ENCODE measurements at places on chromosomes 11 and 22.

- no peak for DNase-seq
Measured at GRCh38 chr22:45529971-45530575, 27.4 kb downstream of the FBLN1 start.

GRCh38 chr11:64384981-64385944 is 26.3 kb downstream of the RPS6KA4 start:
- DNase-seq, result no peak

DNA sequence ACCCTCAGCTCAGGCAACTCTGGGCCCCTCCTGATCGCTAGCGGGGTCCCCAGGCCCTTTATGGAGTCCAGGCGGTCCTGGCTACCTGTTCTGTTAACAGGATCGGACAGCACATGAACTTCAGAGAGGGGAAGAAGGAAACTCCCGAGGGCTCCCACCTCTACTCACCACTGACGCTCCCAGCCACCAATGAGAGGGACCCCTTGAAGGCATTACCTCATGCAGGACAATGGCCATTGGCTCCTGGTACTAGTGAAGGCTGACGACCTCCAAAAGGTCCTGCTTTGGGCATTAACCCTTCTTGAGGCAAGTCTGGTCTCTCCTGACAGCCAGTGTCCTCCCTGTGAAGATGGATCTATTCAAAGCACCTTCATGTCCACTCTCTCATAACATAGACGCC is 71.5 kb upstream of the LMO1 start:
- DNase-seq, result no peak

GRCh38 chr22:37188901-37189466 is 937 bp upstream of the C1QTNF6 start:
- no peak for DNase-seq

DNA sequence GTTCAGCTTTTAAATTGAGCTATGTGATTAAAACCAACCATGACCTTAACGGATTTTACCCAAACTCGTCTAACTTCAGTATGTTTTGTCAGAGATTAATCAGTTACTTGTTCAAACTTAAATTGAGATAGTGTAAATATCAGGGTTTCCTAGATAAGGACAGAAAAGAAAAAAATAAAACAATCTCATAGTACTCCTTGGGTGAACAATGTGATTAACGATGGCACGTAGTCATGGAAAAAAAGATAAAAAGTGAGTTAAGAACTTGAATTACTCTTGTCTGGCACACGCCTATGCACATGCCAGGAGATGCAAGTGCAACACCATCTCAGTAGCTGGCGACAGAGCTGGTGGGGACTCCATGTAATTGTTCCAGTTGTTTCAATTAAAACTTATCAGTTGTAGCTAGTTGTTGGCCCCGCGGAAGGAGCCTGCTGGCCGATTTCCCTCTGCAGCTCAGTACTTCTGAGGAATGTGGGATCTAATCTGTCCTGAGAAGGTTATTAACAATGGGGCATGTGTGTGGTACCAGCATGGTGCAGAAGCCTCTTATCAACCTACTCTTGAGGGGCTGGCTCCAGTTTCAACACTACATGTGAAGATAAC is 3.0 kb downstream of the RASSF10 start:
- DNase-seq, result peak; percentile 62

GRCh38 chr11:108895579-108896480 is 231.0 kb downstream of the DDX10 start:
- no peak for DNase-seq

DNA sequence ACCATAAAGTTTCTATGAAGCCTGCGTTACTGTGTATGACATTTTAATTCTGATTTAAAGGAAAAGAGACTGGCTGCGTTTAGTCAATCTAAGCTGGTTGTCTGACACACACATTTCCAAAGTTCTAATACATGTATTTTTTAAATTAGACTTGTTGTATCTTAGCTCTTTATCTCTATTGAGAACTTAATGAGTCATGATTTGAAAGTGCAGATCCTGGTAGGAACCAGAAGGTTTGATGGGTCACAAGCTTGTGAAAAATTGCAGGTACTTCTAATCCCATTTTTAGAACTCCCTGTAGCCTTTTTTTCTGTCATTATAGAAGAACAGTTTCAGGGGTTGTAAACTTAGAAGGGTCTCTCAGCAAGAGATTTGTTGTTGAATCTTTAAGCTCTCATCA is 210.3 kb downstream of the DDX10 start:
- no peak for DNase-seq

DNA sequence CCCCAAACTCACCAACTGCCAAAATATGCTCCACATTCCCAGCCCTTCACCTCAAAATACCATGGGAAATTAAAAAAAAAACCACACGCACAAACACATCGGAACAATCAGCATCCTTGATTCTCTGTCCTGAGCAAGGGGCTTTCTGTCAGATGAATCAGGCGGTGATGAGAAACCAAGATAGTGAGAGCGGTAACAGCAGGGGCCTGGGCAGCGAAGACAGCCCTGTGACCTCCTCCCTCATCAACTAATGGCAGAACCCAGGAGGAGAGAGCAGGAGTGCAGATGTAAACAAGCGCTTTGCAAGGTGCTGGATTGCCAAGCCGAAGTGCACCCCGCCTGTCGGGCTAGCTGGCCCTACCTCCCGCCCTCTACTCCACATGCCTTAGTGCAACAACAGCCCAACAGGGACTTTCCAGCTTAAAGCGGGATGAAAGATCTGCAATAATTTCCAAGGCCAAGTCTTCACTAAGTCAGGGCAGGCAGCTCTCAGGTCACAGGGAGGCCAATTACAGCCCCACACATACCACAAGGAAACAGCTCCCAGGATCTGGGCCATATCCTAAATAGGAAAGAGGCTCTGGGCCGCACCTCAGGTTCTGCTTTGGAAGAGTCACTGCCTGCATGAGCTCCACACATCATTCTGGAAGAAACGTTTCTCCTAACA is 72.2 kb upstream of the BID start:
- DNase-seq, result no peak

- DNase-seq, result no peak
Measured at GRCh38 chr11:104873252-104873651, 25.0 kb downstream of the CASP12 start.

DNA sequence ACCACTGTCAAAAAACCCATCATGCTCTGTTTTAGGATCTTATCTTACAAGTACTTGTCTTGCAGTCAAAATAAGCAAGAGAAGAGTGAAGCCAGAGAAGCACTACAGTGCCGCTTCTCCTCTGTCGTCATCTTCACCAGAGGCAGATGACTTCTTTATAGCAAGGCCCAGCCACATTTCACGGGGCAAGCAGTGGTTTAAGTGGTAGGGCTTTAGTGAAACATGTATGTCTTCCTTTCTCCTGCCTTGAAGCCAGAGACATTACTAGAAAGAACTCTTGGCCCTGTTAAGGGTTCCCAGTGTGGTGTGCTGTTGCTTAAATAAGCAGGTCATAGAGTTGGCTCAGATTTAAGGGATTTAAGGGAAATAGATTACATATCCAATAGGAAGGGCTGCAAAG is 42.9 kb upstream of the DEPDC7 start:
- DNase-seq, result no peak

DNA sequence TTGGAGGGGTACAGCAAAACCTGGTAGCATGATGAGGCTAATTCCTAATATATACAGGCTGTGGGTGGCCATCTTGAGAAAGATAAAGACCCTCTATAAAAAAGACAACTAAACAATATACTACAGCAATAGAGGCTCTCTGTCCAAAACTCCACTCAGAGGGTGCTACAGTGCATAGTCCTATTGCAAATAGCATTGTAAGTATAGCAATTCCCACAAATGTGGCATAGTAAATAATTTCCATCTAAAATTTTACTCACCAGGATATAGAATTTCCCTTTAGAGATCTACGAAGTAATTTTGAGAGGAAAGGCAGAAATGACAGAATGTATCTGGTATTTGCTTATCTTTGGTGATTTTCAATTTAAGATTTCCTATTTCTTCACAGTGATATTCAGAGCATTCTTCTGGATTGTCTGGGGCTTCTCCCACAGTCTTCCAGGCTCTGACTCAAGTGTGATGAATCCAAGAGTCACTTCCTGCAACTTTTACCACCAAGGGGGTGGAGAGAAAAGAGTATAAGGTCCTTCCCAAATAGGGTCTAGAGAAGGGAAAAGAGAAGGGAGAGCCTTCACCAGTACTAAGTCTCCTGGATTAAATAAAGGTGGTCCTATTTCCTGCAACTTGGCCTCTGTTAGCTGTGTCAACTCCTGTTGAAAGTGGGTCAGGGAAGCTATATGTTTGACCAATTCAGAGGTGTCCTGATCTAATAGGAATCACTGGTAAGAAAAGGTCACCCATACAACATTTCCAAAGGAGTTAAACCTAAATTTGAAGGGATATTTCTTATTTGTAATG is 1054.7 kb upstream of the CNTN5 start:
- no peak for DNase-seq

GRCh38 chr11:114258696-114259095 is 37.5 kb upstream of the NNMT start:
- no peak for DNase-seq

DNA sequence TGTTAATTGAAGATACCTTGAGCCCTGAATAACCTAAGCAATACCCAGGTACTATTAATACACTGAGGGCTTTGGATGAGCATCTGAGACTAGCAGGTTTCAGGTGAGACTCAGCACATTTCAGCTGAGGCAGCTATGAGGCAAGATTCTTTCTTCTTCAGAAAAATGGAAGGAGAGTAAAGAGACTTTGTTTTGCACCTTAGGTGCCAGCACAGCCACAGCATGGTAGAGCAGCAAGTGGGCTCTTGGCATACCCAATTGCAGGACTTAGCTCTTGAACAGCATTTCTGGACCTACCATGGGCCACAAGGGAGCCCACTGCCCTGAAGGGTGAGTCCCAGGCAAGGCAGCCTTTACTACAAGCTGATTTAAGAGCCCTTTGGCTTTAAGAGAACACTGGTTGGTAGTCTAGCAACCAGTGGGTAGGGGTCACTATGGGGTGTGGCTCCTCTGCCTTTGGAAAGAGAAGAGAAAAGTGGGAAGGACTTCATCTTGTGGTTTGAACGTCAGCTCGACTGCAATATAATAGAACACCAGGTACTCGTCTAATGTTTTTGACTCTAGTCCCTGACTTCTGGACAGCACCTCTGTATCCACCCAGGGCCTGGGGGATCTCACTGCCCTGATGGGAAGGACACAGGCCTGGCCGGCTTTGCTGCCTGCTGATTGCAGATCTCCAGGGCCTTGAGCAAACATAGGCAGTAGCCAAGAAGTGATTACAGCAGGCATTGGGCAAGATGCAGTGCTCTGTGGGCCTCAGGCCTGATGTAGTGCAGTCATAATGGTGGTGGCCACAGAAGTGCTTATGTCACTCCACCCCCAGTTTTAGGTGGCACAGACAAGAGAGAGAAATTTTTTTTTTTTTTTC is 73.3 kb downstream of the GLYATL1 start:
- DNase-seq, result no peak

- DNase-seq, result no peak
Measured at GRCh38 chr11:56509439-56509838, 18.3 kb upstream of the OR5M8 start.

GRCh38 chr22:49999063-49999945 is 13.3 kb downstream of the IL17REL start:
- no peak for DNase-seq

- DNase-seq, result no peak
Measured at GRCh38 chr22:23790819-23791737, 4.3 kb downstream of the SMARCB1 start.

- DNase-seq, result no peak
Measured at GRCh38 chr11:128886406-128887124, 4.6 kb upstream of the KCNJ5 start.

DNA sequence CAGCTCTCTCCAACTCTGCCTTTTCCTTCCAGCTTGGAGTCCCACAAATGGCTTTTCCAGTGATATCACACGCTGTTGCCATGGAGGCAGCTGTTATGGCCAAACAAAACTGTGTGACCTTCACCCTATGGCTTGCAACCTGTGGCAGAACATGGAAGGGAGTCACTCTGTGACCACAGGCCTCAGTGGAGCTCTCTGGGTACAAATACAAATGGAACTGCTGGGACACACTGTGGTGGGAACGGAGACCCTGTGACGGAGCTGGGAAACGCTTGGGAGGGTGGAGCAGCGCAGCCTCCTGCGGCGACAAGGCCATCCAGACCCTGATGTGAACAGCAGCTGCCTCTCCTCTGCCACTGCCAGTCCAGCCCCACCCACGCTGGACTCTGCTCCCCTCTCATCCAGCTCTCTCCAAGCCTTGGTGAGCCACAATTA is 162.5 kb downstream of the ETS1 start:
- DNase-seq, result no peak

DNA sequence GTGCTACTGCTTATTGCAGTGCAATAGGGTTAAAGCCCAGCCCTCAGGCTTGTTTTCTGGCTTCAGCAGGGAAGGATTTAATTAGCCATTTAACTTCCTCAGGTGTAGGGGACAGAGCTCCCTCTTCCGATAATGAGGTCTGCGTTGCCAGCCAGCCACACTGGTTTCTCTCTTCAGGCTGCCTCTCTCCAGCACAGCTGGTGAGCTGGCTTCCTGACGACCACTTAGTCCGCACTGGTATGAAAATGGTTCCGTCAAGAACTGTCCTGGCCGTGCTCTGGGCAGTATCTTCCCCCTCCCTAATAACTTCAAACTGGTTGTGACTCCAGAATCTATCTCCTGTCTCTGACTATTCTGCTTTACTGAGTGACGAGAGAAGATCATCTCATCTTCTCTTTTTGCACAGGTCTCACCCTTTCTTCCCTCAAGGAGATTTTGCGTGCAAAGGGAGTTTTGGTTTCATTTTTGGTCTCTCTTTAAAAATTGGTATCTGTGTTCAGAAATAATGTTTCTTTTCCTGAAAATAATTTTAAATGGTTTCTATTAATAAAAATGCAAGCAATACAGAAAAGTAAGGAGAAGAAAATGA is 49.2 kb downstream of the CNTN5 start:
- no peak for DNase-seq

DNA sequence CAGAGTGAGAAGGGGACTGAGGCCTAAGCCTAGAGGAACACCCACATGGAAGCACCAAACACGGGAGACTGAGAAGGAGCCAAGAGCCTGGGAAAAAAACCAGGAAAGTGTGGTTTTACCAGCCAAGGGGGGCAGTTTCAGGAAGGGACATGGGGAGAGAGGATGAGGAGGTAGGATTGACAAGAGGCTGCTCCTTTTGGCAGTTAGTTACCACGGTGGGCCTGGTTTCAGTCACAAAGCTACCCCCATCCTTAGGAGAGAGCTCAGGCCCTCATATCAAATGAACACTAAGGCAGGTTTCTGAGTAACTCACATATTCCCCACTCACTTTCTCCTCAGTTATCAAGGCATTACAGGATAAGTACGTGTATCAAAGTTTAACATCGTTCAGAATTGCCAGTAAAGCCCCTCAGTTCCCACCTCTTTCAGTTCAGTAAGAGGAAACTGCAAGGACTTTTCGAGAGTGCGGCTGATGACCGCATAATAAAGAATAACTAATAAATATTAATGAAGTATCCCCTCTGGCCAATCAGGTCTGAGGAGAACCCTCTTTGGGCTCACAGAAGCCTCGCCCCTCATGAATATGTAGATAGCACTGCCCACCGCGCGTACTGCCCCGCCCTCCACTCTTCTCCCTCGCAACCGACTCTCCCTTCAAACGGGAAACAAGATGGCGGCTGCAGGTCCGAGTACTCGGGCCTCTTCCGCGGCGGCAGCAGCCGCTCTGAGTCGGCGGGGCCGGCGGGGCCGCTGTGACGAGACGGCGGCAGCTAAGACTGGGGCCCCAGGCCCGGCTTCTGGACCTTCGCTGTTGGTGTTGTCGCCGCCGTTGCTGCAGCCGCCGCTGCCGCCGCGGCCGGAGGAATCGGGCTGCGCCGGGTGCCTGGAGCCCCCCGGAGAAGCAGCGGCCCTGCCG is at the start of gene RNF169:
Gene RNF169, plus strand, starts transcription at position 639 of the 916 bp plus-strand sequence. Its CDS starts 32 bp downstream, at position 671.
- peak; percentile 93 for DNase-seq
